NCI-H1105 (cell line): ENCODE measurements at places on chromosomes 4 and X.

DNA sequence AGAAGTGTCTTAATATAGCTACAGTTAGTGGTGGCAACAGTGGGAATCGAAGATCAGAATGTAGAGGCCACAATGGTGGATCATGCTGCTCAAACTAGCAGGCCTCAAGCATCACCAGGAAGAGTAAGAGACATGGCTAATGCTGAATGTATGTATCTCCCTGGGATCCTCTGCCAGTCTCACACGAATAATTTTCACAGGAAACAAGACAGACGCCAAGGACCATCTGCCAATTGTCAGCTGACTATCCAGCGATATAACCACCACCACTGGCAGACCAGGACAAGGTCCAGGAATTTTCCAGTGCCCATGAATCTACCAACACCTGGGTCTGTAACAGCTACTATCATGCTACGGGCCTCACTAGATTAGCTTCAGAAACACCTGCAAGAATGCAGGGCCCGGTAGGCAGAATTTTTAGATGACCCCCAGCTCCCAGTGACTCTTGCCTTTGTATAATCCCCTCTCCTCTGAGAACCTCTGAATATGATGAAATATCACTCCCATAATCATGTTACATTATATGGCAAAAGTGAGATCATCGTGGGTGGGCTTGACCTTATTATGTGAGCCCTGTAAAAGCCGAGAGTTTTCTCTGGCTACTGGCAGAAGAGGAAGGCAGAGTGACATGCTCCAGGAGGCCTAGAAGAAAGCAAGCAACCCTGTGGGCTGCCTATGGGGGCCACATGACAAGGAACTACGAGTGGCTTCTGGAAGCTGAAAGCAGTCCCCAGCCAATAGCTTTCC lies 429.8 kb downstream of the BCOR start:
- no peak for DNase-seq

DNA sequence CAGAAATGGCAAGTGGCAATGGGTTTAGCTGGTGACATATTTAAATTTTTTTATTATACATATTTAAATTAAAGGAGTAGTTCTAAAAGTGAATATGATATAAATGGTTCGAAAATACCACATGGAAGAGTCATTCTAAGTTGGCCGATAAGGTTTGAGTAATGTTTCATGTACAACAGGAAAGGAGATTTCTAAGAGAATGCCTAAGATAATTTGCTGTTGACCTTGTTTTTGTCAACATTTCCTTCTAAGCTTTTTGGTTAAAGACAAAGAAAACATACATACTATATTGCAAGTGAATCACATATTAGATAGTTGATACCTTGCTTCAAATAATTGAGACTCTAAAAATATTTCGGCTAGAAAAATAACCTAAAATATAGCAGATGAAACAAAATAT lies 526.6 kb upstream of the SLIT2 start:
- DNase-seq, result no peak

- no peak for DNase-seq
Measured at GRCh38 chr4:81031796-81032551, 1.5 kb downstream of the BMP3 start.

DNA sequence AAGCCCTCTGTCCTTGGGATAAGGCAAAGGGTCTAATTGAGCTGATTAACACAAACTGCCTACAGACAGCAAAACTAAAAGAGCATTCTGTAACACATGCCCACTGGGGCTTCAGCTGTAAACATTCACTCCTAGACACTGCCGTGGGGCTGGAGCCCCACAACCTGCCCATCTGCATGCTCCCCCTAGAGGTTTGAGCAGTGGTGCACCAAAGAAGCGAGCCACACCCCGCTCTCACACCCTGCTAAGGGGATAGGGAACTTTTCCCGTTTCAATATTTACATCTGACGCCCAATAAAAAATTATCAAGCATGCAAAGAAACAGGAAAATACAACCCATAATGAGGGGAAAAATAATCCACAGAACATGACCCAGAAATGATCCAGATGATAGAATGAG lies 46.9 kb upstream of the HSD17B10 start:
- DNase-seq, result peak; percentile 7

DNA sequence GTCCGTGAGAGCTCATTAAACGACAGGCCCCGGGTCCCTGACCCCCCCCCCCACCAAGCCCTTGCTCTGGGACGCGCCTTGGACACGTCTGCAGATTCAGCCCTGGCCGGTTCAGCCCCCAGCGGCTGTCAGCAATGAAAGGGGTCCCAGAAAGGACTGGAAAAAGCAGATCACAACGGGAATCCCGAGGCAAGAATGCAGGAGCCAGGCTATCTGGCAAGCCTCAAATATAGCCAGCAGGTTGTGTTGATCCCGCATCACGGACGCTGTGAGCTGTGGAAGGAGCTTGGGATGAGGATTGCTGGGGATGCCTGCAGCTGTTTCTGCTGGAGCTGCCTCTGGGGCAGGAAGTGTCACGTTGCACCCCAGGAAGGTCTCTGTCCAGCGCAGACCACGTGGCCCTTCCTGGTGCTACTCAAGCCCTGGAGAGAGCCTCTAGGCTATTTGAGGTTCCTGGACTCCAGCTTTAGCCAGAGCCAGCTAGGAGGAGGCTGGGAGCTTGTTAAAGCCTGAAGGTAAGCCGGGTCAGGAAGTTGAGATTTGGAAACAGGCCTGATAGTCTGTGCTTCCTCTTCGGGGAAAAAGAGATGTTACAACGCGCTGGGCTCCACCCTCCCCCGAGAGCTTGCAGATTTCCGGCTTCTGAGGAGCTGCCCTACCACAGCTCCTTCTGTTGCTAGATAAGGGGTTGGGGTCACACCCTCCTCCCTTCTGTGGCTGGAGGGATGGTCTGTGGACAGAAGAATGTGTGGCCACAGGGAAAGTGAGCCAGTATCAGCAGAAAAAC lies 19.3 kb upstream of the CSF2RA start:
- DNase-seq, result no peak

DNA sequence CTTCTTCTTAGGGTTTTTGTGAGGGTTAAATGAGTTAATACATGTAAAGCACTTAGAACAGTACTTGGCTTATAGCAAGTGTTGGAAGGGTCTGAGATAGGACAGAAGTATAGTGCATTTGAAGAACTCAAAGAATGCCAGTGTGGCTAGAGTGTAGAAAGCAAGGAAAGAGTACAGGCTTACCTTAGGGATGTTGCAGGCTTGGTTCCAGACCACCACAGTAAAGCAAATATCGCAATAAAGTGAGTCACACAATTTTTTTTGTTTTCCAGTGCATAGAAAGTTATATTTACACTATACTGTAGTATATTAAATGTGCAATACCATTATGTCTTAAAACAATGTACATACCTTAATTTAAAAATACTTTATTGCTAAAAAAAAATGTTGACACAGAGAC lies 41.3 kb downstream of the KIF4A start:
- DNase-seq, result no peak

DNA sequence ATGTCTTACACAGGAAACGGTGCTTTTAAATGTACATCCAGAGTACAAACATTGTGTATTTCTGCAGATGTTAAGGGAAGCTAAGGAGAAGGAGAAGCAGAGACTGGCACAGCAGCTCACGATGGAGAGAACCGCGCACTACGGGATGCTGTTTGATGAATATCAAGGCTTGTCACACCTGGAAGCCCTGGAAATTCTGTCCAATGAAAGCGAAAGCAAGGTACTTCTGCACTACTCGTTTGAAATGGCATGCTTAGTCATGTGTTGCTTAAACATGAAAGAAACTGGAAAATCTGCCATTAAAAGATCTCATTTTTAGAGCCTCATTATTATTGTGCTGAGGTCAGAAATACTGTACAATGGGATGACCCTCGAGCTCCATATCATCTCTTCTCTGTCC lies 47.2 kb downstream of the FAM114A1 start:
- no peak for DNase-seq

GRCh38 chr4:27148211-27148895 lies 287.7 kb downstream of the STIM2 start:
- DNase-seq, result no peak

DNA sequence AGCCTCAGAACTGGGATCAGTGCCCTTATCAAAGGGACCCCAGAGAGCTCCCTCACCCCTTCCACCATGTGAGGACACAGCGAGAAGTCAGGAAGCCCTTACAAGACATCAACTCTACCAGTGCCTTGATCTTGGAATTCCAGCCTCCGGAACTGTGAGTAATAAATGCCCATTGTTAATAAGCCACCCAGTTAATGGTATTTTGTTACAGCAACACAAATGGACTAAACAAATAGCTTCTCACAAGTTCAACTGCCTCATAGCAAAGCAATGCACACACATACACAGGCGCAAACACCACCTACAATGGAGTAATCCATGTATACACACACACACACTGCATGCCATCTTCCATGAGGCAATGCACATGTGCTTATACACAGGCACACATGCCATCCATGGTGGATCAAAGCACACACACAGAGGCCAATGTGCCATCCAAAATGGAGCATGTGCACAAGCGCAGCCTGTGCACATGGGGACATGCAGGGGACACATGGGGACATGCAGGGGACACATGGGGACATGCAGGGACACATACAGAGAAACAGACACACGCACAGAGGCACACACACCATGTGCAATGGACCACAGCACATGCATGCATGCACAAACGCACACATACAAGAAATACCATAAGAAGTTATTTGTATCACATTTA lies 137.6 kb upstream of the TBL1X start:
- DNase-seq, result no peak

- no peak for DNase-seq
Measured at GRCh38 chr4:184358521-184359232, 115.7 kb downstream of the IRF2 start.

DNA sequence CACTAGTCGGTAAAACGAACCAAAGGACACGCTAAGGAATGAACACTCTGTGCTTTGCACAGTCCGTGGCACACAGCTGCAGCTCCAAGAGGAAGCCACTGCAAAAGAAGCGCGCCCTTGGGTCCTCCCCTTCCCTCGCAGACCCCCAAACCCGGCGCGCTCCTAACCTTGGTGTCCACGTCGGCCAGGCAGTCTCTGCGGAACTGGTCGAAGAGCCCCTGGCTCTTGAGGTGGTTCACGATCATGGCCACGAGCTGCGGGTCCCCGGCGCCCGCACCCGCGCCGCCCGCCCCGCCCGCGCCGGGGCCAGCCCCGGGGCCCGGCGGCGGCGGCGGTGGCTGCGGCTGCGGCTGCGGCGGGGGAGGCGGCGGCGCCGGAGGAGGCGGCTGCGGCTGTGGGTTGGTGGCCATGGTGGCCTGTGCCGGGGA lies 333 bp downstream of the BOD1L1 start:
- DNase-seq, result no peak

DNA sequence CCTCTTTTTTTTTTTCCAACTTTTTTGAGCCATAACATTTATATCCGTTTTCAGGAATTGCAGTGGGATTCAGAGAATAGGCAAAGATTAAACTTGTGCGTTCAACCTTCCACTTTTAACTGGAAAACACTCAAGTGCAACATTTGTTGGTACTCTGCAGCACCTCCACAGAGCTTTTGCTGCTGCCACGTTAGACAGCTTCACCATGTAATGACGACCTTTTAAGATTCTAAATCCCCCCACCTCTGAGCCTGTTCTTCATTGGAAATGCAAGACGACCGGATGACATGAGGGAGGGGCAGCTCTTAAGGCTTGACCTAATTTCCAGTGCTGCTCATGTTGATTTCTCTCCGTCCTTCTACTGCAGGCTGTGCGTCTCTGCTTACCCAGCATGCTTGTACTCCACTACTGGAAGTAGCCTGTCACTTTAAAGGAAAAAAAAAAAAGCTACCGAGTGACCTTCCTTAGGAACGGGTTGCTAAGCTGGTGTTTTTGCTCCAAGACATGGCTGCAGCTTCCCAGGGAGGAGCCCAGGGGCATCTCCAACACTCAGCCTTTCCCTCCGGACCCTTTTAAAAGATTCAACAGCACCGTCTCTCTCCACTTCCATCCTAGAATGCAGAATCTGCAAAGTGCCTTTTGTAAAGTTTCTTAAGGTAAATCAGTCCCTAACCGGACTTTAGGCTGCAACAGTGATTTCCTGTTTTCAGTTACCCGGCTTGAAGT lies at the start of gene CC2D2A:
Gene CC2D2A, plus strand, starts transcription at position 481 of the 726 bp plus-strand sequence. CDS start 6,051 bp downstream, outside the sequence.
- DNase-seq, result no peak

- DNase-seq, result no peak
Measured at GRCh38 chr4:184498598-184498997, 24.2 kb upstream of the IRF2 start.

GRCh38 chr4:53800741-53801140 lies 209.5 kb upstream of the LNX1 start:
- DNase-seq, result no peak

DNA sequence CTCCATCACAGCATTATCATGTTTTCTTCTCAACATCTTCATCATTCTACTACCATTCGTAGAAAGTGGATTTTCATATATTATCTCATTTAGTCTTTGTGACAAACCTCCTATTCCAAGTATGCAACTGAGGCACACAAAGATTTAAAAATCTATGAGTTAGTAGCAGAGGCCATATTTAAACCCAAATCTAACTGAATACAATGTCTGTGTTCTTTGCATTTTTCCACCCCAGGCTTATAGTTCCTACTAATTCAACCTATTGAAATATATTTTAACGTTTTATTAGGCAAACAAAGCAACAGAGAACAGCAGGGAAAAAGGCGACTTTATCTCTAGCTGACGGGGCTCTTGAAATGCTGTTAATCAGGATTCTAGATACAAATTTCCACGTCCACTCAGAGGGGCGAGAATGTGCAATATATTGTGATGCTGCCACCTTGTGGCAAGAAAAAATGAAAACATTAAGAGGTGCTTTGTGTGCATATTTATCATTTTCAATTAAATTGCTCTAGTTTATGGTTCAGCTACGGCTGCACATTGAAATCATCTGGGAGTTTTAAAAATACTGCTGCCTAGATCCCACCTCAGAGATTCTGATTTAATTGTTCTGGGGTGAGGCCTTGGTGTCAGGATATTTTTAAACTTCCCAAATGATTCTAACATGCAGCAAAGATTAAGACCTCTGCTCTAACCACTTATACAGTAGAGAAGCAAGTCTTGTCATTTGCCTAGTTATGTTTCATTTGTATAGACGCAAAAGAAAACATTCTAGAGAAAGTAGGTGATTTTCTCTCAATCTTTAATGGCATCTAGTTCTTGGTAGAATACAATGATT lies 315.9 kb downstream of the MAPK10 start:
- DNase-seq, result peak; percentile 33

- DNase-seq, result no peak
Measured at GRCh38 chr4:11495818-11496217, 67.1 kb upstream of the HS3ST1 start.

GRCh38 chr4:18051281-18051680 lies 29.7 kb upstream of the LCORL start:
- DNase-seq, result no peak

DNA sequence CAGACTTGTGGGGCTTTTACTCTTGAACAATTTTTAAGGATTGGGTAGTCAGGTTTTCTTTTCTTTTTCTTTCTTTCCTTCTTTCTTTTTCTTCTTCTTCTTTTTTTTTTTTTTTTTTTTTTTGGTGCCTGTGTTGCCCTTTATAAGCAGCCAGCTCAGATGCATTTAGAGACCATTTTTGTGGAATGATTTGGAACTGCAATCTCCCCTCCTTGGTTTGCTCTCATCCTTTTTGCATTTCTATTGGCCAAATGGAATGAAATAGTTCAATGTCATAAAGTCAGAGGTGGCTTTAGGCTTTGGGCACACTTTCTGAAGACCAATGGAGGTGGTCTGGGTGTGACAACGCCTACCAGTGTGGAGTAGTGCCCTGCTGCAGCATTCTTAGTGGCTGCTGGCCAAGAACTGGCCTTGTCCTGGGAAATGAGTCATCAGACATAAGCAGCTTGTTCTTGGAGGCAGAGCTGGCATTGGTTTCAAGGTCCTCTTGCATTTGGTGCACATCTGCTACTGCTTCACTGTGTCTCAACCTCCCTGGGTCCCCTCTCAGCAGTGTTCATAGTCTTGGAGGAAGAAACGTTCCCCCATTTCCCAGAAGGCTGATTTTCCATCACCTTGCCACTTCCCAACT lies 84.5 kb downstream of the CT47B1 start:
- no peak for DNase-seq
